ENCODE measurements at places on chromosomes 3 and 15.

- DNase-seq: no peak
These were observed 220.6 kb upstream of the MRPL3 start for GRCh38 chr3:131723343-131723742.

GRCh38 chr3:60036803-60037202, 987.0 kb upstream of the CFAP20DC start:
- no peak for DNase-seq

DNA sequence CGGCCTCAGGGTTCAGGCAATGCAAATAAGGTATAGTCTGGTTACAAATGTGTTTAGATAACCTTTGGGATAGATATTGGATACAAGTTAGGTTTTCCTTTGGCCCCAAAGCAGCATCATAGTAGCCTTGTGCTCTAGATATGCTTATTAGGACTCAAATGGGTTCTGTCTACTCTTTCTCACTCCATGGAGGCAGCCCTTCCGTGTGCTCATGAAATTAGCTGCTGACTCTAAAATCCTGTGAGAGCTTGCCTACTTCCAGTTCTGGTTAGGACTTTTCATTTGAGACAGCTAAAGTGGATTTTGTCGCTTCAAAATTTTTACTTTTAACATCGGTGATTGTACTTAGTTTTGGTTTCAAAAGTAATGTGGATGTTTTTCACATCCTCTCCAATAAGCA, 1.6 kb downstream of the CDV3 start:
- no peak for DNase-seq

DNA sequence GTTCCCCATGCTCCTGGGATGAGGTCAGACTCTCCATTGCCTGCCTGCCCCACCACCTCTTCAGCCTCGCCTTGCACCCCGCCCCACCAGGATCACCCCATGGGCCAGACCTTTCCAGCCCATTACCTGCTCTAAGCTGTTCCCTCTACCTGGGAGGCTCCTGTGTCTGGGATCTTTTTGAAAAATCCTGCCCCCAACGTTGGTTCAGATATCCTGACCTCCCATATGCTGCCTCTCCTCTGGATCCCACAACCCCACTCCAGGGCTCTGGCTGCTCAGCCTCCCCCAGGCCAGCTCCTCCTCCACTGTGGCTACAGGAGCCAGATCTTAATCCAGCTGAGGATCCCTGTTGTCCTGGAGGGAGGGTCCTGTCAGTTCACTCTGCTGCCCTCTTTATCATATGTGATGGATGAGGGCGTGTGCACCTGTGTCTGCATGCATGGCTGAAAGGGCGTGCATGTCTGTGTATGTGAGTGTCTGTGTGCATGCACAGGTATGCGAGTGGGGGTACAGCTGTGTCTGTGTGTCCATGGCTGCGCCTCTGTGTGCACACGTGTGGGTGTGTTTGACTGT, 21.7 kb upstream of the ALAS1 start:
- DNase-seq: no peak

DNA sequence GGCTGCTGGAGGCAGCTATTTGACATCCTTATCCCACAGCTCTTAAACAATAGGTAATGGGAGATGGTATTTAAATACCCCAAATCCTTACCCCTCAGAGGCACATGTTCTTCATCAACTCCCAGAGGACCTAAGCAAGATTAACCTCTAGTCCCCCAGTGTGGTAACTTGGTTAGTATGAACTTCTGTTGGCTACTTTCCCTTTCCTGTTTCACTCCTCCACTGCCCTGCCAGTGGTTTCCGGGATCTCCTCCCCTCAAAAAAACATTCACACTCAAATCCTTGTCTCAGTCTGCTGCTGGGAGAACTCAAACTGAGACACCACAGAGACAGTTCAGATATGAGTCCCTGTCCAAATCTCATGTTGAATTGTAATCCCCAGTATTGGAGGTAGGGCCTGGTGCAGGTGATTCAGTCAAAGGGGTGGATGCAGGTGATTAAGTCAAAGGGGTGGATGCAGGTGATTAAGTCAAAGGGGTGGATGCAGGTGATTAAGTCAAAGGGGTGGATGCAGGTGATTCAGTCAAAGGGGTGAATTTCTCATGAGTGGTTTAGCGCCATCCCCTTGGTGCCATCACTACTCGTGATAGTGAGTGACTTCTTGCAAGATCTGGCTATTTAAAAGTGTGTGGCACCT, 335.0 kb upstream of the CTNNB1 start:
- DNase-seq: no peak

GRCh38 chr15:60301024-60301423, 96.8 kb downstream of the ANXA2 start:
- no peak for DNase-seq

Measured in GM19239 (cell line).